ENCODE measurements at places on chromosomes 1 and 21. TPM values are rescaled to one million over a fixed set of nuclear protein-coding genes. Genes with fewer than 3 reads are reported as not detected.
A peak's percentile ranks its signal among the peaks of the same experiment; 100 is the strongest.

FAM110D gene
- 0.79 TPM for total RNA-seq

GRCh38 chr1:47991673-47992072 lies 5.5 kb downstream of the TRABD2B start:
- DNase-seq = no peak

MACO1 gene
- 22.7 TPM for total RNA-seq

- DNase-seq = peak; percentile 2
These were observed 137.8 kb downstream of the BARHL2 start for GRCh38 chr1:90579212-90579802.

- no peak for DNase-seq
These were observed 55.1 kb downstream of the OVGP1 start for GRCh38 chr1:111372336-111372965.

- peak; percentile 38 for DNase-seq
These were observed 7.2 kb upstream of the PIGC start for GRCh38 chr1:172451002-172451443.

C1QC gene
- 0.58 TPM for total RNA-seq

TGFBR3 gene
- 4.2 TPM for total RNA-seq

DNA sequence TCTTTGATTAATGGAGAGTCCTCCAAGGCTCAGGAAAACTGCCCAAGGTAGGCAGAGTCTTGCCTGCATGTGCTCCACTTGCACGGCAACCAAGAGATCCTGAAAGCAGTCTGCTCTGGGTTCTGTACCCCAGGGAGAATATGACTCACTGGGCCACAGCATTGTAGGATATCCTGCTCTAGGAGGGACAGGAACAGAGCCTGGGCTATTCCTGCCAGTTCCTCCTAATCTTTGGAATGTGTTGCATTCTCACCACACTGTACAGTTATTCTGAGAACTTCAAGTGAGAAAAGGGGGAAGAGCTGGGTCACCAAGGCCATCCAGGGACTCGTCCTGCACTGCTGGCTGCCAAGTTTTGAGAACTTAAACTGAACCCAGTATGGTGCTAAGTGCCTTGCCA lies 278.5 kb downstream of the MATN1 start:
- DNase-seq = no peak

RCSD1 gene
- total RNA-seq = 0.21 TPM

DNA sequence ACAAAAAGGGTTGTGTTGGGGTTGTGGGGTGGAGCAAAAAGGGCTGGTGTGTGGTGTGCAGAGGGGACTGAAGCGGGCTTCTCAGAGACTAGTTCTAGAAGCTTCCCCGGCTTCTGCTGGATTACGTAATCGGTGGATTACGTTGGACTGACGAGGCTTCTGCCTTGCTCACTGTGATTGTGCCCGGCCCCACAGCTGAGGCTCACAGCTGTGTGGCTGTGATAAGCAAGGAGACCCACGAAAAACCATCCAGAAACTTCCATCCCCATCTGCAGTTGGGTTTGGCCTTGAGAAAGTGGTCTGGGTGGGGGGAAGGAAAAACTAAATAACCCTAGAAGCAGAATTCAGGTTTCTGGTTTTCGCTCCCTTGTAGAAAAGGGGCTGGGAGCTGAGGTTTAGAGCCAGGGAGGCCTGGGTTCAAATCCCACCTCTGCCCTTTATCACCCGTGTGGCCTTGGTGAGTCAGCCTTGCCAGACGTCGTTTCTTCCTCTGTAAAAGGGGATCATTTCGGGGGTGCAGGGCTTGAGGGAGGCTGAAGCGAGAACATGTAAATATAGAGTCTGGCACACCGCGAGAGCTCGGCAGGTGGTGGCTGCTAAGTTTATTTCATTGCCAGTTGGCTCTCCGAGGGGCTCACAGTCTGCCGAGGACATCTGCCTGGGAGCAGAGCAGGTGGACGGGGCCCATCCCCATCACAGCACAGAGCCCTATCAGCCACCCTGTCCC lies 30.4 kb upstream of the DISP3 start:
- DNase-seq = no peak

- no peak for DNase-seq
These were observed 64.9 kb downstream of the TNR start for GRCh38 chr1:175678471-175678870.

DNA sequence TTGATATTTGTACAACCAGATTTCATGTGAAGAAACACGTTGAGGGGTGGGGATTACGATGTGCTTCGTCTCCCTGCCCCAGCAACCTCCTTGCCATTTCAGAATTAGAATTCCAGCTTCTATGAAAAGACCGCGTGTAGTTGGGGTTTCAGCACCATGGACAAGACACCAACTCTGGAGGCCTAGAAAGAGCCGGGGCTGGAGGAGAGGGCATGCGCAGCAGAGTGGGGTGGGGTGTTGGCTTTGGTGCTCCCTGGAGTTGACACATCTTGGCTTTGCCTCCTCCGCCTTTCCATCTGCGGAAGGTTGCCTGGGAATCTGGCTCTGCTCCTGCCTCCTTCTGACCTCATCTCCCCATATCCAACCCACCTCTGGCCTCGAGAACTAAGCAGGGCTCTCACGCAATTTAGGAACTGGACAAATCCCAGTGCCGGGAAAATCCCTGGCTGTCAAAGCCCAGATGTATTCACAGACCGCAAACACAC lies 11.8 kb downstream of the HTR6 start:
- DNase-seq = no peak

PLA2G2F gene
- total RNA-seq = 9.2 TPM

- DNase-seq = no peak
These were observed 17.1 kb downstream of the USP24 start for GRCh38 chr1:55198044-55198443.

FAM163A gene
- total RNA-seq = 0.21 TPM

GRCh38 chr1:79113836-79114235 lies 107.3 kb upstream of the ADGRL4 start:
- DNase-seq = no peak

GRCh38 chr1:229430761-229431283 lies 3.1 kb downstream of the ACTA1 start:
- no peak for DNase-seq

DNA sequence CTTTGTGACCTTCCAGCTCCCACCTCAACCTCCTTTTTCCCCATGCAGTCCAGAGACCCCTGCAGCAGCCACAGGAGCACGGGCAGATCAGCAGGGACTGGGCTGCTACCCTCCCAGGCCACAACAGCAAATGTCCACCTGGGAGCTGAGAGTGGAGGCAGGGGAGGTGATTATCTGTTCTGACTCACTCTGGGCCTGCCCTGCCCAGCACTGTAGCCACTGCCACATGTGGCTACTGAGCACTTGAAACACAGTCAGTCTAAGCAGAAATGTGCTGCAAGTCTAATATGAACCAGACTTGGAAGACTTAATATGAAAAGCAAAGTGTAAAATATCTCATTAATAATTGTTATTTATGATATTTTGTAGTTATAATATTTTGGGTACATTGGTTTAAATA lies 148.9 kb upstream of the VANGL1 start:
- no peak for DNase-seq

PROK1 gene
- not detected for total RNA-seq

- DNase-seq = no peak
These were observed 552.5 kb upstream of the ADAMTS5 start for GRCh38 chr21:27519361-27519760.

DNA sequence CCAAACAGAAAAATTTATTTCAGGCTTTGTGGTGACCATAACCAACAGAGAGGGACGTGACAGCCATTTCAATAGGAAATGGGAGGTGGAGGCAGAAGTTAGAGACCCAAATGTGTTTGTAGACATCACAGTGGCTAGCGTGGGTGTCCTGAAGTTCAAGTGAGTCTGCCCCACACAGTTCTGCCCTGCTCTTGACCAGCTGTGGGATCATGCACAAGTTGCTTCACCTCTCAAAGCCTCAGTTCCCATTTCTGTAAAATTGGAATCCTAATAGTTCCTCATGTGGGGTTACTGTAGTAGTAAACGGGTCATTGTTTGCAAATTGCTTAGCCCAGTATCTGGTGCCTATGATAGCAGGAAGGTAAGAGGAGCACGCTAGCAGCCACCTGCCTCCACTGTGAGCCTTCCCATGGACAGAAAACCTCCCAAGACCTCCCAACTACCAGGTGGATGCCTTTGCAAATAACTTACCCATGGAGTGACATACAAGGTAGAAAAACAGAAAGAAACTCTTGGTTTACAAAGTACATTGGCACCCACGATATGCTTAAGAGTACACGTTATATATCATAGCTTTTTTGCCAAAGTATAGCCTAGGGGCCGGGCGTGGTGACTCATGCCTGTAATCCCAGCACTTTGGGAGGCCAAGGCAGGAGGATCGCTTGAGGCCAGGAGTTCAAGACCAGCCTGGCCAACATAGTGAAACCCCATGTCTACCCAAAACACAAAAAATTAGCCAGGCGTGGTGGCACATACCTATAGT lies 29.1 kb downstream of the FHAD1 start:
- no peak for DNase-seq

HMGN1 gene
- total RNA-seq = 352 TPM

KCNQ4 gene
- total RNA-seq = 3.4 TPM

Measured in kidney epithelial cell (primary cell).